ENCODE measurements at places on chromosomes 3 and 15. TPM values are rescaled to one million over a fixed set of nuclear protein-coding genes. Genes with fewer than 3 reads are reported as not detected.

Gene SH3GL3
- not detected for total RNA-seq

Gene FAM174B
- total RNA-seq, result 0.97 TPM

Gene CMTM8
- 1.5 TPM for total RNA-seq

Gene TTLL13
- total RNA-seq, result not detected

Gene SERPINI2
- not detected for total RNA-seq

Gene EXD1
- total RNA-seq, result not detected

Gene RTP3
- total RNA-seq, result not detected

Gene ALDH1A3
- total RNA-seq, result 14.9 TPM

Gene ZNF620
- 10.2 TPM for total RNA-seq

Gene SLC27A2
- 0.61 TPM for total RNA-seq

Gene FBN1
- total RNA-seq, result 82.2 TPM

Gene SLC24A5
- under 0.01 TPM for total RNA-seq

Gene SCN11A
- total RNA-seq, result not detected

Gene CACNA1D
- not detected for total RNA-seq

Gene NR1I2
- total RNA-seq, result 0.15 TPM

Gene FOXB1
- total RNA-seq, result not detected

Measured in epithelial cell of umbilical artery (primary cell).